D721Med (cell line): ENCODE measurements at places on chromosomes 2 and 18.
A peak's percentile ranks its signal among the peaks of the same experiment; 100 is the strongest.

DNA sequence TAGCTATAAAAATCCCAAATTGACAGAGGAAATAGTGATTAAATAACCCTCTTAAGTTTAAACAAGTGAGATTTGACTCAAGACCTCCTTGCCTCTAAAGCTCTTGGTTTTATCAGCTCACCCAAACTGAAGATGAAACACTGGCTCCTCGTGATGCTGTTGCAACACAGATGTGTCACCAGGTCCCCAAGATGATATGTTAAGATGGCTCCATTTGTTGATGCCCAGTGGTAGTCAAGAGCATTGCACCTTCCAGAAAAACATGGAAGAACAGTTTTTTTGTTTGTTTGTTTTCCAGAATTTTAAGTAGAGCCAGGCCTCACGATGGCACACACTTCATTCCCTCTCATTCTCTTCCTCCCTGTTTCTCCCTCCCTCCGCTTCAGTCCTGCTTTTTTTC lies 399.8 kb downstream of the TXNL1 start:
- DNase-seq: no peak

GRCh38 chr18:72542342-72542741 lies 1.8 kb downstream of the CBLN2 start:
- no peak for DNase-seq

DNA sequence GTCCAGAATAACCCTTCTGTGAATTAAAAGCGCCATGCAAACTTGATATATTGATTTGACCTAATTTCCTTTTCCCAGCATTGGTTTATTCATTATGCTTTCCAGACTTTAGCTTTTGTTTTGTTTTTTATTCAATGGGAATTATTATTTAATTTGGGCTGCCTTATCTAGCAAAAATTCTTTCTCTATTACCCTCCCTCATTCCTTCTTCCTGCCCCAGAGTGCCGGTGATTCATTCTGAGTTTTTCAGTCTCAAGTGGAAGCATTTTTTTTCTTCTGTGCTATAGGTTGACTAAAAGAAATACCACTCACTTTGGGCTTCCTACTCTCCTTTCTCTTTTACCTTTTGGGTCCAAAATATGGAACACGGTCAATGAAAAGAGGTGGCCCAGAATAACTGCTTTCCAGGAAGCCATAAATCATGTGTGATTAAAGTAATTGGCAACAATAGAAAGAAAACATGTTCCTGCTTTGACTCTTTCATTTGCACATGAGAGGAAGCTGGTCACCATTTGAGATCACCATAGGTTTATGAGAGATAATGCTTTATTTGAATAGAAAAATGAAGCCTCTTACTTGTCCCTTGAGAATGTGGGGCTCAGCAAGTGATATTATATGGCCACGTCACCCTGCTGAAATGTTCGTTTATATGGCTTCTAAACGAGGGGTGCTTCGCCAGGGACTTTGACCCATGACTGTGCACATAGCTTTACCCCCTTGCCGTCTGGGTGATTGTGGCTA lies 422.8 kb upstream of the ZEB2 start:
- no peak for DNase-seq

DNA sequence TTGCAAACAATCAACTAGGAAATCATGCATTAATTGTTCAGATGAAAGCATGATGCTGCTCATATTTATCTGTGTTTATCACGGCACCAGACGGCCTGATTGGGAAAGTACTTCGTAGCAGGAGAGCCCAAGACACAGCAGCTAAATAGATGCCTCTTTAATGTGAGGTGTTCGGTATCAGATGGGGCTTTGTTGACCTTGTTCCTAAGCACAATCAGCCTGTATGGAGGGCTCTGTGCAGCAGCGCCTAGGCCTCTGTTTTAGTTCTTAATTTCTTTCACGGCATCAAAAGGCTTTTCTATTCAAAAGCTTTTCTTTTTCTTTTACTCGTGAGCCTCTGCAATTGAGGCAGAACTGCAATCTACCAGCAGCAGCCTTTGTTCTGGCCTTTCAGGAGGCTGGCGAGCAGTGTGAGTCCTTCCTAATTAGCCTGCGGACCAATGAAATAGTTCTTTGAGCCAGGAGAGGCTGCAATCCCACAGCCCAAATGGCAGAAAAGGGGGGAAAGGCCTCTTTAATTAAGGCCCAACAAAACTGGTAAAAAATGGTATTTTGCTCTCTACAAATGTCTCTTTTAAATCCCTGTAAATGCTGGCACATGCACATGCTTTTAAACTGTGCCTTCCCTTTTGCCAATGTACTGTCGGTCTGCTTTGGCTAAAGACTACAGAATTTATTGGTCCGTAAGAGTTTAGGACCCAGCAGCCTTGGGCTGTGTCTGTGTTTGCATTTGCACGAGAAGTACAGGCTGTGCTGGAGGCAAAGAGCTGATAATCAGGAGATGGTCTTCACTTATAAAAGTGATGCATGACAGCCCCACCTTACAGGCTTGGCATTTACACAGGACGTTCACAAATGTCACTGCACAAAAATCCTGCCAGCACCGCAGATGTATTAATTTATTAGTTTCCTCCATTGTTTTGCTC lies 159.6 kb downstream of the RND3 start:
- DNase-seq: no peak

DNA sequence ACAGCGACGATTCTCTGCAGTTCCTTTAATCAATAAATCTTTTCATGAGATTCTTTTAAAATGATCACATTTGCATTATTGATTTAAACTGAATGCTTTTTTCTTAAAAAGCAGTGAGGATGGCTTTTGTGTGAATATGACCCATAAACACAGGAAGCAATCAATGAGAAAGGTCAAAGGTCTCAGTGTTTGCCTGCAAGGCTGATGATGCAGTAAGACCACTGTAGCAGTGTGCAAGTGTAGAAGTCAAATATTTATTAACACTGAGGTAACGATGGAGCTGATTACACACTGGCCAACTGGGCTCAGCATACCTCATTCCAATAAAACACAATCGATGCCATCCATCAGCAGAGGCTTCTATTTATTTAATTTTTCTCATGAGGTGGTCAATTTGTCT lies 633.5 kb downstream of the DCDC2C start:
- DNase-seq: no peak

GRCh38 chr2:46803547-46803878 lies 112.1 kb downstream of the MCFD2 start:
- no peak for DNase-seq

DNA sequence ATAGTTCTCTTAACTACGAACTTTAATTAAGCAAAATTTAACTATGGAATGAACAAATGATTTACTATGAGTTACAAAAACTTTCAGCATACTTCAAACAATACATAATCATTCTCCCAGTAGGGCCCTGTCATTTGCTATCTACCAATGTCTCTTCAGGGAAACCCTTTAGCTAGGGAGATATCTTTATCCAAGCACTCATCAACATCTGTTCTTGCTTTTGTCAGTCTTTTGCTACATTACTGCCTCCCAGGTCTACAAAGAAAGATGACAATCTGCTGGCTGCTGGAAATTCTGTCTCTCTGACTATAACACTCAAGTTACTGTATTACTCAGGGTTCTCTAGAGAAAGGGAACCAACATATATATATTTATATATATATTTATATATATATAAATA lies 1626.3 kb upstream of the CELF4 start:
- DNase-seq: no peak

GRCh38 chr2:8282858-8283252 lies 399.0 kb upstream of the ID2 start:
- no peak for DNase-seq

DNA sequence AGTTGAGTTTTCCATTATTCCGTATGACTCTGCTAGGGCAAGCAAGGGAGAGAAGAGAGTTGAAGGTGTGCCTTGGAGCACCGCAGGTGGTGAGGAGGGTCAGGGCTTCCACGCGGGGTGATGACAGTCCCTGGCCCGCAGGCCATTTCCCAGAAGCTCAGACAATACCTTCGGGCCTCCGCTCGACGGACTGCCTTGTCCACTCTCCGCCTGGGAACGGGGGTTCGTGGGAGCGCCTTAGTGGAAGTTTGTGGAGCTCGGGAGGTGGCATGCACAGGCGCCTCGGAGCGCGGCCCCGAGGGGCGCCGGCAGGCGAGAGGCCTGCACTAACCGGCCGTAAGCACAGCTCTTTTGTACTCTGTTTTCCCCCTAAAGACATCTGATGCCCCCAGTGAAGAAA lies 69.8 kb downstream of the ARHGEF33 start:
- no peak for DNase-seq

GRCh38 chr18:27604583-27604982 lies 419.5 kb upstream of the CHST9 start:
- no peak for DNase-seq

DNA sequence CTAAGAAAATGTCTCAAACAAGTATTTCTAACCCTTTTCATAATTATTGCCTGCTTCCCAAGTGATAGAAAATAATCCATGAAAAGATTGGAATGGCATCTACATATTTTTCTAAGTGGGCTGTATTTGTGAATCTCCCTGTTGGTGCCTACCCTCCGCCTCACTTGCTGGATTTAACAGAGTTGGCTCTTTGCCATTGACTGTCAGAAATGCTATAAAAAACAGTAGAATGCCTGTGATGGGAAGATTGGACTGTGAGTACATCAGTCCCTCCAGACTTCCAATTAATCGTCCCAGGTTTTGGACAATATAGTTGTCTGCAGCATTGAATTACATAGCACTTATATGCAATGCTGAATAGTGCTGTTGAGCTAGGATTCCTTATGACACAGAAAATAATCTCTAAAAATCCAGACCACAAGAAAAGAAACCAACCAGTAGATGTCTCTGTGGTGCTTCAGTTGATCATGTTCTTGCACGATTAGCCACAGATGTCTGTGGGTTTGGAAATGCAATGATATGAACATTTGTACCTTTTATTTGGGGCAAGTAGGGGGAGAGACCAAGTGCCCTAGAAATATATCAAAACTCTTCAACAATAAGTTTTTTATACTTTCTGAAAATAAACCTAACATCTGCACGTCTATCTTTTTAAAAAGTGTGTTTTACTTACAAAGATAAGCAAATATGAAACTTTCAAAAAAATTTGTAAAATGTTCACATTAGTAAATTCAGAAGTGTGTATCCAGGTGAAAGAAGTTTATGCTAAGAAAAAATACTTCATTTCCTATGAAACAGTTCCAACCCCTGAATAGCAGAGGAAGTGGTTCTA lies 88.5 kb downstream of the DYNAP start:
- DNase-seq: peak; percentile 66

GRCh38 chr2:221310730-221311129 lies 261.4 kb downstream of the EPHA4 start:
- DNase-seq: no peak

DNA sequence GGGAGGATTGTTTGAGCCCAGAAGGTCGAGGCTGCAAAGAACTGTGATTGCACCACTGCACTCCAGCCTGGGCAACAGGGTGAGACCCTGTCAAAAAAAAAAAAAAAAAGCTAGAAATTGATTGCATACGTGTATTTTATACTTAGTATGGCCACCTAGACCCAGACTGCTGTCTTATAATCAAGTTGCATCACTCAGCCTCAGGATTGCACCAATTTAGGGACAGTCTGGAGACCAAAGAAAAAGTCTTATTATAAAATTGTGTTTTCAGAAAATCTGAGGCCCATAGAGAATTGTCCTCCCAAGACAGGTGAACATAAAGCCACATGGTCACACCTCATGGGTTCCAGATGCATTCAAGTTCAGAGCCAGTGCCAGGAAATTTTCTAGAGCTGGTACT lies 17.1 kb upstream of the PLEKHM3 start:
- no peak for DNase-seq

GRCh38 chr2:201996006-201996405 lies 37.6 kb upstream of the FZD7 start:
- DNase-seq: no peak

- DNase-seq: no peak
Measured at GRCh38 chr2:240947176-240947575, 41.0 kb downstream of the CROCC2 start.
